Activated T-cell treated with anti-CD3 and anti-CD28 coated beads, Interleukin-2, amount 50 U/mL, for 48 hours (primary cell): ENCODE measurements at places on chromosomes 5 and 9.

DNA sequence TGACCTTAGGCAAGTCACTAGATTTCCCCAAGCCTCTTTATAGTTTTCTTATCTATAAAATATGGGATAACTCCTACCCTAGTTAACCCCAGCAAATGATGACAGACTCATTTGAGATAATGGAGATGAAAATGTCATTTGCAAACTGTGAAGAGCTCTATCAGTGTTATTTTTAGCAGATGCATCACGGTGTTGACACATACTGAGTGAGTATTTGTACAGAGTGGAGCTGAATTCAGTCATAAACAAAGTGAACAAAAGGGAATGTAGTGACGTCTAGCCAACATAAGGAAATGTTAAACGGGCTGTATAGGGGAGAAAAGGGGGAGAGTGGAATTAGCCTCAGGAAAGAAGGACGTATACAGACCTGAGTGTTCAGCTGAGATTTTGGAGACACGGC is 75.9 kb downstream of the NMUR2 start:
- DNase-seq = no peak

DNA sequence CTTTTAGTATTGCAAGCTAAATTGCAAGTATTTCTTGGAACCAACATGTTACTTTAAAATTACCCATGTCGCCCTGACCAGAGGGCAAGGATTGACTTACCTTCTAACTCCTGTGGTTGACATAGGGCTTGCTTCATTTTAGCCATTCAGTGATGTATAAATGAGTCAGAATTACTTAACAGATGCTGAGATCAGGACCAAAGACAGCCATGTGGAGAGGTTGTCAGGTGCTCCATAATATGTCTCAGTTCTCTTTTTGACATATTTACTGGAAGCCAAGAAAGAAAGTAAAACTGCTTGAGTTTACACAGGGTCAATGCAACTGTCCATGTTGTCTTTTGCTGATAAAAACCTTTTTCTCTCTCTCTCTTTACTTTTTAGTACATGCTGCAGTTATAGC is 33.2 kb downstream of the F2RL2 start:
- no peak for DNase-seq

- no peak for DNase-seq
Observed at GRCh38 chr9:134985451-134985850, 67.7 kb upstream of the FCN1 start.

DNA sequence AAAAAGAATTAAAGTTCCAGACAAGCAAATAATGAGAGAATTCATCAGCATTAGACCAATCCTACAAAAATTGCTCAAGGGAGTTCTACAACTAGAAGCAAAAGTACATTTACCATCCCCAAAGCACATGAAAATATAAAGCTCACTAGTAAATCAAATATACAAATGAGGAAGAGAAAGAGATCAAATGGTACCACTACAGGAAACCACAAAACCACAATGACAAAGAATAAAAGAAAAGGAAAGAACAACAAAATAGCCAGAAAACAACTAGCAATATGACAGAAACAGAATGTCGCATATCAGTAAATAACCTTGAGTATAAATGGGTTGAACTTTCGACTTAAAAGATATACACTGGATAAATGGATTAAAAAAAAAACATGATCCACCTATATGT is 739.0 kb downstream of the DTWD2 start:
- no peak for DNase-seq

DNA sequence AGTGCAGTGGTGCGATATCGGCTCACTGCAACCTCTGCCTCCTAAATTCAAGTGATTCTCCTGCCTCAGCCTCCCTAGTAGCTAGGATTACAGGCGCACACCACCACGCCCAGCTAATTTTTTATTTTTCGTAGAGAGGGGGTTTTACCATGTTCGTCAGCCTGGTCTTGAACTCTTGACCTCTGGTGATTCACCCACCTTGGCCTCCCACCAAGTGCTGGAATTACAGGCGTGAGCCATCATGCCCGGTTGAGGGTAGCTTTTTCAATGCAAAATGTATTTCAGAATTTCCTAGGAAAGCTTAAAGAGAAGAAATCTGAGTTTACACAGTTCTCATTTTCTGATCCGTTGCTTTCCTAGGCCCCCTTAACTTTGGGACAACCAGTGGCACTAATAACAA is 15.7 kb downstream of the BDP1 start:
- no peak for DNase-seq

- peak; percentile 39 for DNase-seq
Observed at GRCh38 chr9:127311239-127311741, 46.7 kb downstream of the GARNL3 start.

DNA sequence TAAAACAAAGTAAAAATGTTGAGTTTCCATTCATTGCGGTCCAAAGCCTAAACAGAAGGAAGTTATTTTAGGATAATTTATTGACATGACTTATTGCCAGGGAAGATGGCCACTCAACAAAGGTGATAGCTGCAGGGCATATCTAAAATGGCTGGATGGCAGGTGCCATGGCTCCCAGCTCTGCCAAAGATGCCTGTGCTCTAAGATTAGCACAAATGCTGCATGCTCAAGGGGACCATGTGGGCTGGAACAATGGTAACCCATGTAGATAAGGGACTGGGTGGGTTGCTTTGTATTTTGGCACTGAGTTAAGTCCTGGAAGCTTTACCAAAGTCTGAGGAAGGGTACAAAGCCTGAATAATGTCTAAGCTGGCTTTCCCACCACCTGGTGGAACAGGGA is 95.5 kb upstream of the IFNK start:
- DNase-seq = no peak

DNA sequence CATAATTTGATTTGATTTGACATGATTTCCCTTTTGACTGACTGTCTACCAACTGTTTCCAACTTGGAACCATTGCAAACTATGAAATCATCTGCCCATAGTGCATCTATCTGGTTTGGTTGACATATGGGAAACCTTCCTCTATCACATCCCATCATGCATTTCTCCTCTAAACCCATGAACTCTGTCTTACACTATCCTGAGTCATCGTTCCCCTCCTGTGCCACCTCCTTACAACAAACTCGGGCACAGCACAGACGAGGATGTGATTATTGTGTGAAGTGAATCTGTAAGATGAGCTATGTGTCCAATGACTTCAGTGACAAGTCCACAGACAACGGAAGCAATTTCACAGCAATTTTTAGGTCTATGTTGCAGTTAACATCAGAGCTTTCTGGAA is 126.1 kb downstream of the NPR3 start:
- no peak for DNase-seq

GRCh38 chr9:100052375-100052774 is 46.4 kb downstream of the ERP44 start:
- DNase-seq = no peak

- no peak for DNase-seq
Observed at GRCh38 chr9:27653957-27654356, 80.7 kb upstream of the C9orf72 start.

DNA sequence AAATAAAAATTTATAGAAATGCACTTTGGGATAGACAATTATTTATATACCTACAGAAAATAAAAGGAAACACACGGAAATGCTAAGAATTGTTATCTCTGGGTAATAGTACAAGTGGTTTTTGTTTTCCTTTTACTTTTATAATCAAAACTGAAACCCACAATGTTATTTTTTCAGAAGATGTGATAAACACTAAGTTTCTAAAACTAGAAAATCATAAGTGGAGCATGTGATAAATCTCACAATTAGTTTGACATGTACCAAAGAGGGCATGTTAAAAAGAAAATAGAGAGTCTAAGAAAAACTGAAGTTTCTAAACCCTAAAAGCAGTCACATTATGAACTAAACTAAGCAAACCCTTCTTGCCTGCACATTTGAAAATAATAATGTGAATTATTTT is 61.1 kb downstream of the OXCT1 start:
- DNase-seq = no peak

DNA sequence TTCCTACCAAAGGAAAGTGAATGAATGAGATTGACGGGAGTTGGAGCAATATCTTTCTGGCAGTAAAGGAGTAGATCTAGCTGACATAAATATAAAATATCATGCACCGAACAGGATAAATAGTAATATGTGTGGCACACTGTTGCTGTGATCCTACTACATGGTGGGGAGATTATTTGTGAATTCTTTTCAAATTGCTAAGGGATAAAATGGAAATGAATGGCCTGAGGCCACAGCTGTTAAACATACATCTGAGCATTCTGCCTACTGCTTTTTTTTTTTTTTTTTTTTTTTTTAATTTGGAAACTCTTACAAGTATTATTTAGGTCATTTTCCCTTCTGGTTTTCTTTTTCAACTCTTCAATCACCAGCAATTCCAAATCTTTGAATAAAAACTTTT is 66.8 kb downstream of the MEF2C start:
- no peak for DNase-seq

- DNase-seq = no peak
Observed at GRCh38 chr9:99919930-99920329, 13.5 kb downstream of the STX17 start.

- peak; percentile 60 for DNase-seq
Observed at GRCh38 chr5:157180374-157181264, at the start of gene ITK. Gene ITK, plus strand, starts transcription at chr5:157180840. Its CDS starts 138 bp downstream, at chr5:157180978.

DNA sequence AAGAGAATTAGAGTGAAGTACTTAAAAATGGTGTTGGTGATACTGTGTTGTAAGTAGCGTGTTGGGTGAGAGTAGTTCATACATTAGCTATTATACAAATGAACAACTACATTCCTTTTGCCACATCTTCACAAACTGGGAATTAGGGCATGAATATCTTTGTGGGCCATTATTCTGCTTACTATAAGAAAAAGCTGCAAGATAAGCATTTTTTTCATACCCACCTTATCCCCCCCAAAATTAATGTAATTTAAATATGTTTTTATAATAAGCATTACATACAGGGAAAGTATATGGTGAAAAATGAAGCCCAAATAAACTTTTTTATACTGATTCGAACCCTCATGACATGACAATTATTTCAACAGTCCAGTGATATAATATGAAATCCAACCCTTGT is 69.5 kb downstream of the FAM81B start:
- DNase-seq = no peak

DNA sequence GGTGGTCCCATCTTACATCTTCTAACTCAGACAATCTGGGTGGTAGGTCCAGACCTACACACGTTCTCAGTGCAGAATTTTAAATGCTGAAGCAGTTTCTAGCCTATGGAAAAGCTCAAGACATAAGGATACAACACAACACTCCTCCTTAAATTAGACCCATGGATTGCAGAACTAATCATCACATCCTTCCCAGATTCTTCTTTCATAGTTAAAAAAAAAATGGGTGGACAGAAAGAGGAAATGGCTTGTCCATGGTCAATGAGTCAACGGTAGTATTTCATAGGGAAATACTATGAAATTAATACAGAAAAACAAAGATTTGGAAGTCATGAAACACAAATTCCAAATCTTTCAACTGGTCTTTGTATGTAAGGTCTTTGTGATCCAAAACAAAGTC is 106.9 kb downstream of the PAPPA start:
- no peak for DNase-seq
